CD4-positive, alpha-beta T cell treated with Interleukin-15 for 1 hour (primary cell): ENCODE measurements at places on chromosomes 3 and 15.

DNA sequence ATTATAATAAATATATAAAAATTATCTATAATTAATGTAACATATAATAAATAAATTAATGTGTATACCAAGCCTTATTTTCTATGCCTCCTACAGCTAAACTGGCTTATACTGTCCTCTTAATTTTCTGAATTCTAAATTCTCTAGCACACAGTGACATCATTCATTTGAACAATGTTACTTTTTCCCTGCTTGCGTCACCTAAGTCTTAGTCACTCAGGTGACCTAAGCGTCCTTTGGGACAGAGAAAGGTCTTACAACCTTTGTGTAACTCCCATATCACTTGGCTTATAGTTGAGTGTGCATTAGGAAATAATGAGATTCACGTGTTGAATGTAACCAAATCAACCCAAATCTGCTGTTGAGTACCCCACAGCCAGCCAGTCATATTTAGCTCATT lies 48.5 kb upstream of the KCNMB2 start:
- DNase-seq, result no peak

DNA sequence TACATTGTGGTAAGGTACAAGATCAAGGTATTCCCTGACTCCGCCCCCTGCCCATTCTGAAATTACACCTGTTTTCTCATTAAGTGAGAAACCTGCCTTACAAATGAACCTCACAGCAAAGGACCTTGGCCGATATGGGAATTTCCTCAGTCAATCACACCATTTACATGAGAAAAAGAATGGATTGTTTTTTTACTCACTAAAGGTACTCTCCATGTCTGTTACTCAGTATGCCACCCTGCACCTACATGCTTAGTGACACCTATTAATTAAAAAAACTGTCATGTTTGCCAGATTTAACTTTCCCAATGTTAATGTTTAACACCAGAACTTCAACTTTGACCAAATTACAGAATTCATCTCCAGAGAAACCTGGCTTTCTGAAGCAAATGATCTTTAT lies 62.0 kb downstream of the ESYT3 start:
- no peak for DNase-seq

DNA sequence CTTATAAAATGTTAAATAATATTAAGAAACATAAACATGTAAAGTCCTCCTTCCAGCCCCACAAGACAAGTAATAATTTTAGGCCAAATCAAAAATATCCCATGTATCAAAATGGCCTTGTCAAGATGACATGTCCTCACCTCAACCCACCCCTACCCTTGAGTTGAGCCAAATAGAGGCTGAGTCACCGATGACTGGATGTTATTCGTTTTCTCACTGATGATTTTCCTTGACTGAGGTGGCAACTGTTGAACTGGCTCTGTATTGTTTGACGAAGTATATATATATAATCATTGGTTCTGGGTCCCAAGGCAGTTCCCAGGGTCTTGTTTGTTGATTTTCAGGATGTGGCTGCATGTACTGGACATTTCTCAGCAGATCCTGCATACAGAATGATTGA lies 75.3 kb downstream of the TMEM108 start:
- no peak for DNase-seq

DNA sequence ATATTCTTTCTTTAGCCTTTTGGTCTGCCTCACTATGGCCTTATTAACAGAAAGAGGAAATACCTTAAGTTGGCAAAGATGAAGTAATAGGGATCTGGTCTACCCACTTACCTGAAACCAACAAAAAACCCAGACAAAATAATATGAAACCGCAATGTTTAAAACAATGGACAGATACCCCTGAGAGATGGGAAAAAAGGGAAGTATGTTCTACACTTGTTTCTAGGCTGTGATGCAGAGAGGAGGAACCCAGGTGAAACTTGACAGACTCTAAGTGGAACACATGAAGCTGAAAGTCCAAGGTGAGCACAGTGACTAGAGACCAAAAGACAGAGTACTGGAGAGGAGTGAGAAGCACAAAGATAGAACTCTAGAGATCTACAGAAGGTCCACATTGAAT lies 78.4 kb downstream of the NR2E3 start:
- no peak for DNase-seq

DNA sequence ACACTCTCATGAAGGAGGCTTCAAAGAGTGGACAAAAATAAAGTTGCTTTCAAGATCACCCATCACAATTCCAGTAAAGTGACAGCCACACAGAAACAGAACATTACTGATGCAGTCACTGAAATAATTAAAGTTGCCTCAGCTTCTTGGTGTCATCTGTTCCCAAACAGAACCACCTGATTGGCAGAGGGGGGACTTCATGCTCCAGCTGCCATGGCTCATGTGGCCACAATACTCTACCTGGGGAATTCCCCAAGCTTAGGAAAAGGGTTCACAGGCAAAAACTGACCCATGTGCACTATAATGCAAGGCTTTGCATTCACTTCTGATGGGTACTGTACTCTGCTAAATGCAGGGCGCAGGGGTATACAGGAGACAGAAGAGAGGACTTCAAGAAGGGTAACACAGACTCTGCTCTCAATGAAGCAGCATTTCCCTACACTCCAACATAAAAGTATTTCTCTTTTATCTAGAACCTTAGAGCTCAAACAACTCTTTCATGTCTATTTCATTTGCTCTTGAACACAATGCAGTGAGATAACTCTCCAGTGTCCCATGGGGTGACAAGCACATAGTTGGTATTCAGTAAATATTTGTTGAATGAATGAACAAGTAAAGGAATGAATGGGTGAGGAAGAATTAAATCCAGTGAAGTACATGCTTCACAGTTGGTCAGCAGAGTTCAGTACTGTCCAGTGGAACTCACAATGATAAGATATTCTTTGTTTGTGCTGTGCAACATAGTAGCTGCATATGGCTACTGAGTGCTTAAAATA lies 8.6 kb upstream of the CTNNB1 start:
- no peak for DNase-seq

GRCh38 chr3:137259701-137260100 lies 301.9 kb downstream of the IL20RB start:
- DNase-seq, result no peak

DNA sequence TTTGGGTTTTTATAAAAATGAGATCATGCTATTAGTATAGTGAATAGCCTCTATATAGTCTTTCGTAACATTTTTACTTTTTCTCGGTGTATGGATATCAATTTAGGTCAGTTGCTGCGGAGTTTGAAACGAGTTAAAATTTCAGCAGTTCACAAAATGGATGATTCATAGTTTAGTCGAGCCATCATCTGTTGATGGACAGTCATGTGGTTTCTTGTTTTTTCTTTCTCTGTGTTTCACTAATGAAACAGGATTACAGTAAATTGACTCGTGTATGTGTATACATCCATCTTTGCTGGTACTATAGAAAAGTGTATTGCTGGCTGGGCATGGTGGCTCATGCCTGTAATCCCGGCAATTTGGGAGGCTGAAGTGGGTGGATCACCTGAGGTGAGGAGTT lies 106.8 kb downstream of the IGF1R start:
- no peak for DNase-seq

DNA sequence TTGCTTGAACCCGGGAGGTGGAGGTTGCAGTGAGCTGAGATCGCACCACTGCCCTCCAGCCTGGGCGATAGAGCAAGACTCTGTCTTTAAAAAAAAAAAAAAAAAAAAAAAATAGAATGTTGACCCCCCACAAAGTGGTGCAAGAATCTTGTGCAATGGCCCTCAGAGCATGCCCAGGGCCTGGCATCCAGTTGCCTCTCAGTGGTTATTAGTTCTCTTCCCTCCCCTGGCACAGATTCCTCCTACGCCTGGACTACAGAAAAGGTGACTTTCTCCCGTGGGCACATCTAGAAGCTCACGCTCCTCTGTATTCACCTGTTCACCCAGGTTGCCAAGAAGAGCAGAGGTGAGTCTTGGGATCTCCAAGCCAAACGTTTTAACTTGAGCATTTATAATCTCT lies 36.7 kb downstream of the ACSBG1 start:
- no peak for DNase-seq

DNA sequence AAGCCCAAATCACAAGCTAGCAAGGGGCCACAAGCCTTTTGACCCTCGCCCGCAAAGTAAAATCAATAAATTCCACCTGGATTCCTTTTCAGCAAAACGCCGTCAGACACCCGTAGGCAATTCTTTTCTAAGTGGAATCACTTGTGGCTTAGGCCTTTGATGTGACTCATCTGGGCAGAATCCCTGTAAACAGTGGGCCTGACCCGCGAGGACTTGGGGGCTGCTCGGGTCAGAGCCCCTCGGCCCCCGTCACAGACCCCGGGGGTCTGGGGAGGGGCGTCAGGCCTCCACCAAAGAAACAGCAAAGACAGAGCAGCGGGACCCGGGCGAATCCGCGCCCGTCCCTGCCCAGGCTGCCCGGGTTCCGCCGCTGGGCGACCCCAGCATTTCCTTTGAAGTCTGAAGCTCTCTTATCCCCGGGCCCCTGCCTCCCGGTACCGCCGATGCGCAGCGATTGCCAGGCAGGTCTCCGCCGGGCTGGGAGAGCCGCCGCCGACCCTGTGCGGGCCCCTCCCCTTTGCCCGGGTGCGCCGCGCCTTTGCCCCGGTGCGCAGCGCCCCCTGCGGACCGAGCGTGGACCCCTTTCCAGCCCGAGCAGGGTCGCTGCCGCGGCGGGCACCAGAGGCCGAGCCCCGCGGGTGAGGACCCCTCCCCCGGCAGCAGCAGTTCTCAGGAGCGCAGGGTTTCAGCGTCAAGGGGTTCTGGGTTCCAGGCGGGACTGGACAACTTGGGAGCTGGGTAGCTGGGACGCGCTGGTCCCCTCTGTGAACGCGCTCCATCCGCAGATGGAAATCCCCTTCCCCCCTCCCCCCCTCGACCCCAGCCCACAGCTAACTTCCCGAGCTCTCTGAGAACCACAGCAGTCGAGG lies 178.3 kb downstream of the UACA start:
- peak; percentile 22 for DNase-seq
